ENCODE measurements at places on chromosomes 6 and 20.
A peak's percentile ranks its signal among the peaks of the same experiment; 100 is the strongest.

DNA sequence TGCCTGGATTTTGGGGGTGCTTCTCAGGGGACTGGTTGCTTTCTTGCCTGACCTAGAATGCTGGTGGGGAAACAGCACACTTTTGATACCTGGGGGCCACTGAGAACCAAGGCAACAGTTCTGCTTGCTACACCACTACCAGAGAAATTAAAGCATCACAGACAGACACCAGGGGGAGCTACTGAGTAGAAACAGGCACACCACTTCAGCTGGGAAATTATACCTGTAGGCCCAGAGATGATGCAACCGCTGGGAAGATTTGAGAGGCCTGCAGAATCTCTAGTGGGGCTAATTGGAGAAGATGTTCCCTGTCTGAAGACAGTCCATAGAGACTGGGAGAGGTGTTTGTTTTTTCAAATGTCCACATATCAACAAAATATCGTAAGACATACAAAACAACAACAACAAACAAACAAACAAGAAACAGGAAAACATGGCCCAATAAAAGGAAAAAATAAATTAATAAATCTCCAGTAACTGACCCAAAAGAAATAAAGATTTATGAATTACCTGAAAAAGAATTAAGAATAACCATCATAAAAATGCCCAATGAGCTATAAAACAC lies 129.4 kb upstream of the RIN2 start:
- peak; percentile 20 for DNase-seq

DNA sequence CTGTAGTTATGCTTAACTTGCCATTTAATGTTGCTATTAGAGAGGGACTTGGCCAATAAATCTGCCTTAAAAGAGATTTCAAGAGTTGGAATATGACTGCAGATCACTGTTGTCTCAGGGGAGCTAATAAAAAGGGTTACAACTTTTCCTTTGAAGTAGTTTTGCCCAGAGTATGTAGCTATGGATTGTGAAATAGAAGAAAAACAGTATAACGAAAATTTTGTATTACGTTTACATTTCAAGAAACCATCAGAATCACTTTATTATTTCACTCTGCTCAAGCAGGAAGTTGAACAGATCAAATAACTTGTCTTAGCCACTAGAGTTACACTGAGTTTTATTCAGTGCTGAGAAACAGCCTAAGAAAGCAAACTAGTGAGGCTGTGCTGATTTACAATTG lies 3.0 kb upstream of the ZSCAN26 start:
- DNase-seq, result no peak

DNA sequence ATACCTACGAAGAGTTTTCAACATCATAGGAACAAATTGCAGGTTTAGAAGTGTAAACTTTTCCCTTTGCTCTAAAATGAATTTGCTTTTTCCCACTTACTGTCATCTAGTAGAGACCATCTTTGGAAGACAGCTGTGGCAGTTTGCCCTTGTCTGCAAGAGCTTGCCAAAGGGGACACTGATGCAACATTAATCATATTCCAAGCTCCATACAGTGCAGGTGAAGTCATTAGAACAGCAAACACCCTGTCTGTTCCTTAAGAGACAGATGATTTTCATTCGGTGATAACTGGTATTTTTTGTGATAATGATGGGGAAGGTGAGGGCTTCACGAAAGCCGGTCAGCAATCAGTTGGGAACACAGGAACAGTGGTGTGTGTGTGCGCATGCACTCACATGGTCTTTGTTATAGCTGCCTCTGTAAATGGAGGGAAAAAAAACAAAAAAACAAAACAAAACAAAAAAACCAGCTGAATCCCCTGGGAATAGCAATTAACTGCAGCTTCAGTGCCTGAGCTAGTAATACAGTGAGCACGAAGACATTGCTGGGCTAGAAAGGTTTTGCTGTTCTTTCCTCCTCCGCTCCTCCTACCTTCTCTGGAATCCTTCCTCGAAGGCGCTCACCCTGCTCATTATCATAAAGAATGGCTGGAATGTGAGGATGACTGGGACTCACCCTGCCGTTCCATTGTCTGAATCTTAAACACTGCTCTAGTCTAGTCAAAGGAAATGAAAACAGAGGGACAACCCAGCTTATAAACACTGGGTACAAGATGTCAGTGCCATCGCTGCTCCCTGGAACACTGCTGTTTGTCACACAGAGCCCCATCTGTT lies 35.2 kb upstream of the KIF13A start:
- no peak for DNase-seq

GRCh38 chr6:130098317-130098716 lies 79.9 kb downstream of the L3MBTL3 start:
- no peak for DNase-seq

DNA sequence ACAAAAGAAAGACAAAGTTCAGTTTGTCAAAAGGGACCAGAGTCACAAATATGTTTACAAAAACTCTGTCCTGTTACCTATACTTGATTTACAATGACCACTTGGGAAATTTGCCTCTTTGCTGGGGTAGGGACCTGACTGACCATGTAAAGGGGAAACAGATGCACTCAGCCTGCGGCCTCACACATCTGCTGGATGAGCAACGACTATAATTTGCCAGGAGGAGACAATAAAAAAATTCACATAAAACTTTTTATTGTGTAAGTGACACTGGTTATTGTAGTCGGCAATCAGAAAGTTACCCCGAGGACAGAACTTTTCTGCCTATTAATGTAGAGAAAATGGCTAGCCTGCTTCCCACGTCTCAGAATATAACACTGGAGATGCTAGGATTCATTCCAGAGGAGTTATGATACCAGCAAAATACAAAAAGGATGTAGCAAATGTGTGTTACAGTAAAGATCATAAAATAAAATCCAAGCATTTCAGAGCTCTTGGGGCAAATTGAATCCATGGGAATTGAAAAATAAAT lies 415.4 kb upstream of the SPTLC3 start:
- DNase-seq, result no peak

- DNase-seq, result no peak
Measured at GRCh38 chr20:45012682-45013302, 46.5 kb downstream of the STK4 start.

DNA sequence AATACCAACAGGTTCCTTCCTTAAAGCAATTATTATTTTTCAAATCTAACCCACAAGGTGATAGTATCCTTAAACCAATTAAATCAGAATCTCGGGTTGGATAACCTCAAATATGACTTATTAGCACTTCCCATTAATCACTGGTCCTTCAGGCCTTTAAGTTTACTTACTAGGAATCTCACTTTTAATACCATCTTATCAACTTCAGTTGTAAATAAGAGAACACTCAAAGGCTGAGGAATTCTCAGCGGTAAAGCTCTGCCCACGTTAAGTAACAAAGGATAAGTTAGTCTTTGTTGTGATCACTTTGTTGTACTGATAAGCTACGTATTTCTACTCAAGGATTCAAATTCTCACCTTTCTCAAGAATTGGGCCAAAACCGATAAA lies 82.0 kb downstream of the OR2B2 start:
- no peak for DNase-seq
